BE2C (cell line): ENCODE measurements at places on chromosomes 7 and 10.

DNA sequence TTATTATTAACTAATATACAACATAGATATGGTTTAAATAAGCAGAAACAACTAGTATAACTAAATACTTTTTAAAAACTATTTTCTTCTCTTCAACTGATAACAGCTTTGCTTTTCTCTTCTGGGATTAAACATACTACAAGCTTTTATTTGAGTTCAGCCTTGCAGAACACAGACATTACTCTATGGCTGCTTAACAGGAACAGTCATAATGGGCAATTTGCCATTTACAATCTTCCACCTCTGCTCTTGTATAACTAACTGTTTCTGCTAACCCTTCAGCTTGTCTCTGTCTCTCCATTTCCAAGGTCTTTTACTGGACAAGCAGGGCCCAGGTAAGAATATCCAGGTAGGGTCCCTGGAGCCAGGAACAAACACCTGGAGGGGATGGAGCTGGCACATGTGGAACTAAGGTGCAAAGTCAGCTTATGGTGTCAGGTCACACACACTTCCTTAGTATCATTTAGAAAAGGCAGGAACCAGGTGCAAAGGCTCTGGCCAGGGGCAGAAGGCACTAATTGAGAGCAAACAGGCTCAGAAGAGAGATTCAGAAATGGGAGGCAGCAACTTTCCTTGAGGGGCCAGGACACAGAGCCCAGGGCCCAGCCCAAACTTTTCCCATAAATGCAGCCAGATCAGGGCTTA is 93.1 kb downstream of the STRA8 start:
- no peak for DNase-seq

DNA sequence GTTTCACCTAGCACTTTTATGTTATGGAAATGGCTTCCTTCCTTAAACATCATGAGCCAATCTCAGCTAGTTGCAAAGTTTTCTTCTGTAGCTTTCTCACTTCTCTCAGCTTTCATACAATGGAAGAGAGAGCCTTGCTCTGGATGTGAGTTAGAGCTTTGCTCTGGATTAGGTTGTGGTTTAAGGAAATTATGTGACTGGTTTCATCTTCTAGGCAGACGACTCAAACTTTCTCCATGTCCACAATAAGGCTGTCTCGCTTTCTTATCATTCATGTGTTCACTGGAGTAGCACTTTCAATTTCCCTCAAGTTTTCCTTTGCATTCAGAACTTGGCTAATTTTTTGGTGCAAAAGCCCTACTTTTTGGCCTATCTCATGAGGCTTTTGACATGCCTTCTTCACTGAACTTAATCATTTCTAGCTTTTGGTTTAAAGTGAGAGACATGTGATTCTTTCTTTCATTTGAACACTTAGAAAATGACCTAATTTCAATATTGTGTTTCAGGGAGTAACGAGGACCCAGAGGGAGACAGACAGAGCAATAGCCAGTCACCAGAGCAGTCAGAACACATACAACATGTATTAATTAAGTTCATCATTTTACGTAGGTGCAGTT is 49.8 kb downstream of the CNOT4 start:
- no peak for DNase-seq

DNA sequence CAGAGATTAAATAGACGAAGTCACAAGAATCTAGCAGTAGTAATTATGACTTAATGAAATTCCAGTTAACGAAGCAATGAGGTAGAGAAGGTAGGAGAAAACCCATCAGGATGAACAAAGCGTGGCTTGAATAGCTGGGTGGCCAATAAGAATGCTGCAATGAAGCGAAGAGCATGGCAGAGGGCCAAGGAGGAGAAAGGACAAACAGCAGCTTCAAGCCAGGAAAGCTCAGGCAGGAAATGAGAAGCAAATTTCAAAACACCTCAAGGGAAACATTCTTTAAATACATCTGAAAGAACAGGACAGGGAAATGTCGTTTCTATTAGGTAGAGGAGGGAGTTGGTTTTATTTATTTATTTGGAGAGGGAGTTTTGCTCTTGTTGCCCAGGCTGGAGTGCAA is 122.5 kb downstream of the KIAA1217 start:
- no peak for DNase-seq

DNA sequence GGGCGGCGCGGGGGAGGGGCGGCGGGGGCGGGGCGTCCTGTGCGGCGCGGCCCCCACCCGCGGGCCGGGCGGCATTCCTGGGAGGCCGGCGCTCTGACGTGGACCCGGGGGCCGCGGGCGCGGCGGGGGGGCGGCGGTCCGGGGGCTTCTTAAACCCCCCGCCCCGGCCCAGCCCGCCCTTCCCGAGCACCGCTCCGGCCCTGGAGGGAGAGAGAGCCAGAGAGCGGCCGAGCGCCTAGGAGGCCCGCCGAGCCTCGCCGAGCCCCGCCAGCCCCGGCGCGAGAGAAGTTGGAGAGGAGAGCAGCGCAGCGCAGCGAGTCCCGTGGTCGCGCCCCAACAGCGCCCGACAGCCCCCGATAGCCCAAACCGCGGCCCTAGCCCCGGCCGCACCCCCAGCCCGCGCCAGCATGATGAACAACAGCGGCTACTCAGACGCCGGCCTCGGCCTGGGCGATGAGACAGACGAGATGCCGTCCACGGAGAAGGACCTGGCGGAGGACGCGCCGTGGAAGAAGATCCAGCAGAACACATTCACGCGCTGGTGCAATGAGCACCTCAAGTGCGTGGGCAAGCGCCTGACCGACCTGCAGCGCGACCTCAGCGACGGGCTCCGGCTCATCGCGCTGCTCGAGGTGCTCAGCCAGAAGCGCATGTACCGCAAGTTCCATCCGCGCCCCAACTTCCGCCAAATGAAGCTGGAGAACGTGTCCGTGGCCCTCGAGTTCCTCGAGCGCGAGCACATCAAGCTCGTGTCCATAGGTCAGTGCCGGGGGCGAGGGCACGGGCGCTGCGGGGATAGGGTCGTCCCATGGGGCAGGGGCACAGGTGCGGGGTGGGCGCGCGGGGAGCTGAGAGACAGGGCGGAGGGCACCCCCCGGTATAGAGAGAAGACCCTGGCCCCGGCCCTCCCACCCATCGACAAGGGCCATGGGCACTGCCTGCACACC is at the start of gene FLNC:
Gene FLNC, plus strand, starts transcription at position 176 of the 947 bp plus-strand sequence. Its CDS starts 232 bp downstream, at position 408.
- peak; percentile 57 for DNase-seq

GRCh38 chr7:106524690-106525059 is 136.3 kb downstream of the CCDC71L start:
- no peak for DNase-seq

GRCh38 chr7:125668321-125668993 is 738.8 kb upstream of the POT1 start:
- no peak for DNase-seq

GRCh38 chr7:48255046-48255445 is 83.8 kb downstream of the ABCA13 start:
- DNase-seq, result no peak

DNA sequence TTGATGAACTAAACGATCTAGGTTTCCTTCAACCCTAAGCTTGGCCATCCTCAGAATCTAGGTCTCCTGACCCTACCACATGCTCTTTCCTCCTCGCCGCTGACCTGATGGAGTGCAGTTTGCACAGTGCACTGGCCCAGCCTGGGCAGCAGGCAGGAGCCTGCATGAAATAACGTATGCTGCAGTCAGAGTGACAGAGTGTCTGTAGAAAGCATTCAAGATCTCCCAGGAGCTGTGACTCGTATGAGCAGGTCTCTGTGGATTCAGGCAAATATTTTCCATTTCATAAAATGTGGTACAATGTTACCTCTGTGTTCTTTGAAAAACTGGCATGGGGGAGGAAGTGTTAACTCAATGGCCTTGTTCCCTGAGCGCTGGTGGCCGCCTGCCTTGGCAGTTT is 441.8 kb downstream of the RPS24 start:
- DNase-seq, result no peak

DNA sequence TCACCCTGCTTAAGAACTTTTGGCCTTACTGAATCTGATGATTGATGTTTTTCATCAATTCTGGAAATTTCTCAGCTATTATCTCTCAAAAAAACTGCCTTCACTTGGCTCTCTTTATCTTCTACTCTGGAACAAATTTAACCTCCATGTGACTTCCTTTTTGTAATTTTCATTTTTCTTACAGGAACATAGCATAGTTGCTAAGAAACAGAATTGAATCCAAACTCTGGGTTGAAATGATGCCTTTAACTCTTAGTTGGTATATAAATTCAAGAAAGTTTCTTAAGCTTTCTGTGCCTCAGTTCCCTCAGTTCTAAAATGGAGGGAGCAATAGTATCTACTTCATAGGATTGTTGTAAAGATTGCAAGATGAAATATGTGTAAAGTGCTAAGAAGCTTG is 19.8 kb downstream of the GPR141 start:
- no peak for DNase-seq

DNA sequence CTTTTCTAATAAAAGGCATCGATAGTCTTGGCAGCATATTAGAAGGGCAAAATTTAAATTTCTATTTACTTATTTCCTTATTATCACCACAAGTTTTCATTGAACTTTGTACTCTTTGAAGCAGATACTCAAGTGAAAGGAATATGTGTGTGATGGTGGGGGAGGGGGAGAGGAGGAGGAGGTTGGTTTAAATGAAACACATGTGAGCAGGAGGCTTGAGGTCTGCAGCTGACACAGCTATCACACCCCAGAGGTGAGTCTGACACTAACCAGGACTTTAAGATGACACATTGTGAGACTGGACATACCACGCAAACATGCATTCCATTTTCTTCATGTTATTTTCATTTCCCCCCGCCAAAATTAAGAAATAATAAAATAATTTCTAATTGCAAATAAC is 63.3 kb downstream of the CTTNBP2 start:
- no peak for DNase-seq

- DNase-seq, result no peak
Measured at GRCh38 chr7:154881026-154881425, 121.9 kb downstream of the PAXIP1 start.

- DNase-seq, result no peak
Measured at GRCh38 chr7:158491094-158491493, 96.5 kb downstream of the PTPRN2 start.

- no peak for DNase-seq
Measured at GRCh38 chr7:153430931-153431330, 621.3 kb upstream of the DPP6 start.

DNA sequence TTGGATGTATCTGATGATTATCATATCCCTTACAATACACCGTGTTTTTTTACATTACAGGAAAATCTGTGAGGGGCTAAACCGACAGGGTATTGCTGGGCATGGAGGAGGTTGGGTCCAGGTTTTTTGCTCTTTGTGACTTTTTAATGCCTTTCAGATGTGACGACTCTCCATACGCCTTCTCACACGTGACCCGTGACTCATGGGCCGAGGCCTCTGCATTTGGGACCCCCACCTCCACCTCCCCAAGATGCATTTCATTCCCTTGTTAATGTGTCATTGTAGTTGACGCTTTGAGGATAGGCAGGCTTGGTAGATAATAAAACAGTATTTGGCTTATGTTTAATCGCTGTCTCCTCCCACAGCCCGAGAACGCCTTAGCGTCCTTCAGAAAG is 95.3 kb downstream of the CUX1 start:
- DNase-seq, result no peak

DNA sequence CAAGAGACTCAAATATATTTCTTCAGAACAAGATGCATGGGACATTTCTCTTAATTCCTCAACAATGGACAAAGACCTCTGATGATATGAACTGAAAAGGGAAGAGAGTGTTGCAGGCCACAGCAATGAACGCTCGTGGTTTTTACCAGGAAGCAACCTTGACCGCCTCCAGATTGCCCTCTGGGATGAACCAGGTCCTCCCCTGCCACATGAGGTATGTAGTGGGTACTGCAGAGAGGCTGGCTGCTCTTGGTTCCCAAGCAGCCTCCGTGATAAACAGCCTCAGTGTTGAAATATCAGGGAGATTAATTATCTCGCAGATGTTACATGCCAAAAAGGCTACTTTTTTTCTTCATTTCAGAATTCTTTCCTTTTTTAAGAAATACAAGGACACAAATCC is 338.8 kb downstream of the ELMO1 start:
- no peak for DNase-seq

DNA sequence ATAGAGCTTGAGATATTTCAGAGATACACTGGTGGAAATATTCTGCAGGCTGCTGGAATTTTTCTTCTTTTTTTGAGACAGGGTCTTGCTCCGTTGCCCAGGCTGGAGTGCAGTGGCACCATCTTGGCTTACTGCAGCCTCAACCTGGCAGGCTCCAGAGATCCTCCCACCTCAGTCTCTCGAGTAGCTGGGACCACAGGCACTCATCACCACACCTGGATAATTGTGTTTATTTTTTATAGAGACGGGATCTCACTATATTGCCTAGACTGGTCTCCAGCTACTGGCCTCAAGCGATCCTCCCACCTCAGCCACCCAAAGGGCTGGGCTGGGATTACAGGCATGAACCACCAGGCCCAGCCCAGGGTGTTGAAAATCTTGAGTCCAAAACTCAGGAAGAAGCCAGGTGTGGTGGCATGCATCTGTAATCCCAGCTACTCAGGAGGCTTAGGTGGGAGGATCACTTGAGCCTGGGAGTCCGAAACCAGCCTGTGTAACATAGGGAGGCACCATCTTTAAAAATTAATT is 55.7 kb upstream of the FOXK1 start:
- no peak for DNase-seq

- no peak for DNase-seq
Measured at GRCh38 chr7:46178661-46179060, 257.6 kb upstream of the IGFBP3 start.

DNA sequence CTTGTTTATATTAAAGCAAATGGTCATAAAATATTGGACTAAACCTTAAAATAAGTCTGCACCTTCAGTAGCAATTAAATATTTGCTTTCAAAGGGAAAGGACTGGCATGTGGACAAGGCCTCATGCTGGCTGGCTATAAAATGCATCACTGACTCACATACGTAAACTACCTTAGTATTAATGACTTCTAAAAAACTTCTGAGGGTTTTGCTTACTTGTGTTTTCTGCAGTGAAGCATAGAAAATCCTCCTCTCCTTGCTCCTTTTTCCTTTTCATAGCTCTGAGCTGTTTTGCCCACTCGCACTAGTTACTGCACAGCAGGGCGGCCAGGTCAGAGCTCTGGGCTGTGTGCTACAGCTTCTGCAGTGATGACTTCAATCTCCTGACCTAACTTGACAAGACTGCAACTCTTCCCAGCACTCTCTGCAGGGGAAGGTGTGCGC is 82.3 kb downstream of the CUL2 start:
- DNase-seq, result no peak

GRCh38 chr10:43205681-43206390 is 61.0 kb downstream of the RASGEF1A start:
- DNase-seq, result no peak

- no peak for DNase-seq
Measured at GRCh38 chr7:142868188-142868985, 13.5 kb downstream of the EPHB6 start.

- DNase-seq, result no peak
Measured at GRCh38 chr7:26060733-26061677, 91.0 kb upstream of the NFE2L3 start.
